AG08395 (cell line): ENCODE measurements at places on chromosomes 13 and 19.
A peak's percentile ranks its signal among the peaks of the same experiment; 100 is the strongest.

GRCh38 chr19:35445826-35446593 is 2.0 kb upstream of the FFAR2 start:
- no peak for DNase-seq

GRCh38 chr19:19113040-19113626 is 25.1 kb downstream of the TMEM161A start:
- DNase-seq, result peak; percentile 28

- peak; percentile 47 for DNase-seq
Measured at GRCh38 chr13:75870397-75870903, 234.3 kb downstream of the LMO7 start.

GRCh38 chr13:67186995-67187569 is 43.1 kb downstream of the PCDH9 start:
- DNase-seq, result no peak

GRCh38 chr19:10966809-10967208 is 6.0 kb downstream of the SMARCA4 start:
- no peak for DNase-seq

GRCh38 chr13:91245288-91245687 is 102.2 kb upstream of the MIR17HG start:
- DNase-seq, result no peak
